ENCODE measurements at places on chromosomes 16 and 17.

GRCh38 chr17:58215685-58216084 is 3.4 kb downstream of the MKS1 start:
- no peak for DNase-seq

DNA sequence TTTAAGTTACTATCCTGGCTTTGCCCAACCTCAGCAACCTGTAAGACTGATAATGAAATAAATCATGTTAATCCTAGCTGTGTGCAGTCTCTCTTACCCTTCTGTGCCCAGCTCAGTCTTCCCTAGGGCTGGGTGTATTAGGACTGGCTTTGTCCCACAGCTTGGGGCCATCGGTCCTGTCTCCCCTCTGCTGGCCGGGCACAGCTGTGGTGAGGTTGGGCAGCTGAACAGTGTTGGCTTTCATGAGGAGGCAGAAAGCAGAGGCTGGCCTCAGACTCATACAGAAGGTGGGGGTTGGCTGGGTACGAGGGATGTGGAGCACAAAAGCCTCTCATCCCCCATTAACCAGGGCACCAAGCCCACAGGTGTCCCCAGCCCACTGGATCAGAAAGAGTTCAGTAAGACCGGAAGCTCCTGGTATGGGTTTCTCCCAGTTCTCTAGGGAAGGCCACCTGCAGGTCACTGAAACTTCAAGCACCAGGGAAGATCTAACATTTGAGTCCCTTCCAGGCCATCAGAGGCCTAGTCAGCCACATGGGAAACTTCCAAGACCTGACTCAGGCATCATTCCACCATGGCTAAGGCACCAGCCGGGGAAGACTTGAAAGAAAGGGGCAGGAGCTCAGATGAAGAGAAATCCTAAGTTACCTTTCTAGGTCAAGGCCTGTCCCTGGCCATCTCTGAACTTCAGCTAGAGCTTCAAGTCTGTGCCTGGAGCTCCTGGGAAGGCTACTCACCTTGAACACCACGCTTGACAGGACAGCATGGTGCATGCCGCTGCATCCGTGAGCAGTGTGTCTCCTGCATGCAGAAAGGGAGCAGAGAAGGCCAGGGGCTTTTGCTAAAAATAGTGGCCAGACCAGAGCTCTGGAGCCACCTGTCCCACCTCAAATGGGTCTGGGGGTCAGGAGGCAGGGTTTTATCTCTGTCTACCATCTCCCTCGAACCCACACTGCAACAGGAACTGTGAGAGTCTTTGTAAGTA is 8.8 kb downstream of the CNP start:
- DNase-seq: no peak

- peak; percentile 84 for DNase-seq
These were observed 60.8 kb upstream of the CLEC18A start for GRCh38 chr16:69890114-69890891.

DNA sequence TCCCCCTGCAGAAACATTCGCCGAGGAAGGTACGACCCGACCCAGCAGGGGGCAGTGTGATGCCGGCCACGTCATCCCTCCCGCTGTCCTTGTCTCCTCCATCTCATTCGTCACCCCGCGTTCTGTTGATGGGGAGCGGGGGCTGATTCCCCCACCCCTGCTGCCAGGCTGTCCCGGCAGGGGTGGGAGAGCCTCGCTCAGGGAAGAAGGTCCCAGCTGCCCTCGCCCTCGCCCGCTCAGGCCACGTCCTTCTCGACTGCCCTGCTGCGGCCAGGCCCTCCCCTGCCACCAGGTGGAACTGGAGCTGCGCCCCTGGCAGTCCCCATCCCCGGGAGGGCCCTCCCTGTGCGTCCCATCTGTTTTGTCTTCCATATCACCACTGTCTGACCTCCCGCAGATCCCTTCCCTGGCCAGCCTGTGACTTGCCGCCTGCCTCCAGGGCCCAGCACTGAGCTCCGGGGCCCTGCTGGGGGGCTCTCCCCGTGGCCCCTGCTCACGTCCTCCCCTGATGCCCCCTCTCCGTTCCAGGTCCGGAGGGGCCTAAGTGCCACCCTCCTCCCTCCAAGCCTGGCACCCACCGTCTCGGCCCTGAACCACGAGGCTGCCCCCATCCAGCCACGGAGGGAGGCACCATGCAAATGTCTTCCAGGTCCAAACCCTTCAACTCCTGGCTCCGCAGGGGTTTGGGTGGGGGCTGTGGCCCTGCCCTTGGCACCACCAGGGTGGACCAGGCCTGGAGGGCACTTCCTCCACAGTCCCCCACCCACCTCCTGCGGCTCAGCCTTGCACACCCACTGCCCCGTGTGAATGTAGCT is 20.6 kb downstream of the ADAM11 start:
- peak; percentile 74 for DNase-seq

DNA sequence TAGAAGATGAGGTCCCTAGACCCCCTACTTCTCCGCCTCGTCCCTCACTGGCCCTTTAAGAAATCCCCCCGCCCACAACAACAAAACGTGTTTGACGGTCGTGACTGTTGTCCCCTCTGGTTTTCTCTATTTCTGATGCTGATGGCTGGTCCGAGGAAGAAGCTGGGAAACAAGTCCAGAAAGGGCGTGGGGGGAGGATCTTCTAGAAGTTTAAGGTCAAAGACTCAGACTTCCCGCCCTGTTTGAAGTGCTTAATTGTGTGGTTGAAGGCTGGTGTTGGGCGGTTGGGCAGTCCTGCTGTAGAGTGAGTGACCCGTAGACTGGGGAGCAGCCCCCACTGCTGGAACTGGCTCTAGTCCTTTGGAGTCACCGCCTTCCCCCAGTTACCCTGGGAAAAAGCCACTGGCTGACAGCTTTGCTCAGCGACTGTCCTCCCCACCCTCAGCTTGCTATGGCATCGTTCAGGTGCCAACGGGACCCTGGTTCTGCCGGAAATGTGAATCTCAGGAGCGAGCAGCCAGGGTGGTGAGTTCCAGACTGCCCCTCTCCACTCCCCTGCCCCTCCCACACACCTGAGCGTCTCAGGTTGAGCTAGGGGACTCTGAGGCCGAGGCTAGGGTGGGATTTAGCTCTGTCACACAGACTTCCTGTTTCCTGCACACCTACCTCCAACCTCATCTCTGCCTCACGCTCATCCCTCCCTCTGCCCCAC is 1.6 kb downstream of the MLLT6 start:
- DNase-seq: no peak

GRCh38 chr17:74394977-74395376 is 27.7 kb downstream of the GPR142 start:
- DNase-seq: no peak

DNA sequence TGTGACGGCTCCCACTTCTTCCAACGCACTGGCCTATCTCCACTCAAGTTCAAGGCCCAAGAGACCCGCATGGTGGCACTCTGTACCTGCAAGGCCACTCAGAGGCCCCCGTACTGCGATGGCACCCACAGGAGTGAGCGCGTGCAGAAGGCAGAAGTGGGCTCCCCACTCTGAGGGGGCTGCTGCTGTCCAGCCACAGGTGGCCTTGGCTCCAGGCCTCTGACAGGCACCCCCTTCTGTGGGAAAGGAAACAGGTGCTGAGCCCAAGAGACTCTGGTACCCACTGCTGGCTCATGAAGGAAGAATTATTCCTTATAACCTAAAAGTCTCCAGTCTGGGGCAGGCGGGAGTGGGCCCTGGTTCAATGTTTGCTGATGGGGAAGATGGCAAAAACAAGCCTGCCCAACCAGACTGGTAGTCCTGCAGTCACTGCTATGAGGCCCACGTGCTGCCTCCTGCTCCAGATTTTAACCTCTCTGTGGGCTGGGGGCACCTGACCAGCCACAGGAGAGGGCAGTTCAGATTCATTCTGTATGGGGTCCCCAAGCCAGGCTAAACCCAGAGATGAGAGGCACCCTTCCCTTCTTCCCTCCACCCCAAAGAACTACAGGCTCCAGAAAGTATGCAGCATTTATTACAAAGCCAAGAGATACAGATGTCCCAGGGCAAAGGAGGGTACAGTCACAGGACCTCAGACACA is 3.3 kb downstream of the CISD3 start:
- DNase-seq: no peak

DNA sequence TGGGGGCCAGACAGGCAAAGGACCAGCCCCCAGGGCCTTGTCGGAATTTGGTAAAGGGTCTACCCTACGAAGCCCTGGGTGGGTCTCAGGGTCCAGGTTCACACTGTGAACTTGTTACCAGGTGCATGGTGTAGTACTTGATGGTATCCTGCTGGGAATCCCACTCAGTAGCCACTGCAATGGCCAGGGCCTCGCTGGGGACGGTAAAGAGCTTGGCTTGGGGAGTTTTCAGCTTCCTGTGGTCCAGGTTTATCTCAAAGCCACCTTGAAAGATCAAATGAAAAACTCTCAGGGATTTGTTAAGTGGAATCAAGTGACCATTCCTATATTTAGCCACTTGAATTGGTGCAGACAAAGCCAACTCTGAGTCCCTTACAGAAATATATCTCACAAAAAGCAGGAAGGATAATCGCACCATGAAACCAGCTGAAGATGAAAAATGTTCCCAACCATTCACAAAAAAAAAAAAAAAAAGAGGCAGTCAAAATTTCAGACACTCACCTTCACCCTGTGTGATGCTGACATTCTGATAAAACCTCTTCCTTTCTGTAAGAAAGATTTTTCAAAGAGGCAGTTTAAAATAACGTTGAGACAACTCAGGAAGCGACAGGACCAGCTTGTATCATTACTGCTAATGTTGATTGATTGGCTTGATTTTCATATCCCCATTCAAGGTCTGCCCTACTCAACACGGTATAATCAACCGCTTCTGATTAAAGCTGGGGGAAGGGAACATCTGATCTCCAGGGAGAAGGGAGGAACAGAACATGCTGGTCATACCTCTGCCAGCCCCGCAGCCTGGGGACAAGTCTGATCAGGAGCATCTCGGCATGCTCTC is 10.6 kb downstream of the ATPAF2 start:
- no peak for DNase-seq
